ENCODE measurements at places on chromosomes 3 and 15.

DNA sequence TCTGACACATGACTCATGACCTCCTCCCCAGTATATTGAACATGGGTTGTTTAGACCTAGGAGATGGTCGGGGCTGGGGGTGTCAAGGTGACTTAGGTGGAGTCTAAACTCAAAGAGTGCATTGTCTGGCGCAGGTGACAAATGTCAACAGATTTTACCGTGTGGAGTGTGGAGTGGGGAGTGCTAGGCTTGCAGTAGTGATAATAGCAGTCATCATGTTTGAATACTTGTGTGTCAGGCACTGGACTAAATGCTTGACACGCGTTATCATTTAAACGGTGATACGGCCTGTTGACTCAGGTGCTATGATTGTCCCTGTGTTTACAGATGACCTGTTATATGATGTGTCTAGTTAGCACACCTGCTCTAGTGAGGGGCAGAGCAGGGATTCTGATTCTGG, 30.8 kb downstream of the MUC20 start:
- ATAC-seq, result no peak

- no peak for ATAC-seq
Observed at GRCh38 chr15:85094685-85095084, 113.0 kb downstream of the PDE8A start.

- no peak for ATAC-seq
Observed at GRCh38 chr15:83592370-83593040, 61.4 kb upstream of the ADAMTSL3 start.

- peak; percentile 72 for ATAC-seq
Observed at GRCh38 chr3:112629425-112629824, 11.5 kb downstream of the CCDC80 start.

GRCh38 chr3:72255791-72256559, 471.0 kb upstream of the PROK2 start:
- peak; percentile 52 for ATAC-seq

GRCh38 chr15:81562986-81563385, 189.0 kb upstream of the TMC3 start:
- ATAC-seq, result no peak

DNA sequence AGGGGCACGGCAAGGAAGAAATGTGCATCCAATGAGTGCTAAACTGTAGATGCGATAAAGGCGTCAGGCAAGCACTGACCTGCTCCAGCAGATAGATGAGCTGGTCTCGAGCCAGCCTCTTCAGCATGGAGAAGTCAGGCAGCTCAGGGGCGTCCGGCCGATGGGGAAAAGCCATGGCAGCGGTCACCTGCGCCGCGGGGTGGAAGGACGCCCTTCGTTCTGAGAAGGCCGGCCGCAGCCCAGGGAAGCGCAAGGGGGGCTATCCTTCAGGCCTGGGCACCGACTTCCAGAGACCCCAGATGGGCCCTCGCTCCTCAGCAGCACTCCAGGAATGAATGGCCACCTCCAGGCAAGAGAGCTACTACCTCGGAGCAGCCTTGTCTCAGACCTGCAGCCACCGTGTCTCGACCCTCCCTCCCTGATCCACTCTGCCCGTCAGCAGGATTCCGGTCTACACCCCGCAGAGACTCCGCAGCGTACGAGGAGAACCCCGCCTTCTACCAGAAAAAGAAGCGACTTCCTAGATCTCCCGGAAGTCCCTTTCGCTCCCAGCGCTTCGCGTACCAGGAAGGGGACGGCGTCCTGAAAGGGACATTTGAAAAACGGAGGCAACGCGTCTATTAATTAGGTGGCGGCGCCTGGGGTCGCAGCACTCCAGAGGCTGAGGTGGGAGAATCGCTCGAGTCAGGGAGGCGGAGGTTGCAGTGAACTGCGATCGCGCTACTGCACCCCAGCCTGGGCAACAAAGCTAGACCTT, at the start of gene VPS33B:
Gene VPS33B (minus strand): TSS at position 520 of the 757 bp plus-strand sequence. CDS start 345 bp downstream, at position 175.
- peak; percentile 79 for ATAC-seq

DNA sequence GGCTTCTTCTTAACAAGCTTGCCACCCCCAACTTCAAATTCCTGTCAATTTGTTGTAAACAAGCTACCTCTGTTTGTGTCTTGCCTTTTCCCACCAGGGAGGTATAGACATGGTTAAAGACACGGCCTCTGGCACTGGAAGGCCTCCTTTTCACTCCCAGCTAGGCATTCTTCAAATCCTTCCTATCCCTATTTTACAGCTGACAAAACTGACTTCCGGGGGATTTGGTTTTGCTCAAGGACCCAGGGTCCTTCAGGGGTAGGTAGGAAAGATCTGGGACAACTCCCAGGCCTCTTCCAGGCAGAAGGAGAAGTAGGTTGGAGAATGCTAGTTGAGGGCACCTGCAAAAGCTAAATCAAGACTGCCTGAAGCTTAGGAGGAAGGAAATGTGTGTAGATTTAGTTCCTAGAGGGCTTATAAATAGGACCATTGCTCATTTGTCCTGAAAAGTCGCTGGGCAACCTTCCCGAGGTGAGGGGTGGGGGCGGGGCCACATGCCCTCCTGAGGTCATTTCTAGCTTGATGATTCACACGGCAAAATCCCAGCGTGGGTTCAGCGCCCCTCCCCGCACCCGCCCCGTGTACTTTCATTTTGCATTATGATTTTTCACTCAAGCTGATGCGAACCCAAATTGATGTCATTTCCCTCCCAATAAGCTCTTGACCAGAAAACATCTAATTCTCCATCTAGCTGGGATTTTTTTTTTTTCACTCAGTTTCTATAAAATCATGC, 365.5 kb downstream of the SHQ1 start:
- ATAC-seq, result peak; percentile 53

- no peak for ATAC-seq
Observed at GRCh38 chr3:110629917-110630316, 441.7 kb upstream of the NECTIN3 start.

GRCh38 chr3:98680723-98681122, 82.4 kb upstream of the ST3GAL6 start:
- no peak for ATAC-seq

DNA sequence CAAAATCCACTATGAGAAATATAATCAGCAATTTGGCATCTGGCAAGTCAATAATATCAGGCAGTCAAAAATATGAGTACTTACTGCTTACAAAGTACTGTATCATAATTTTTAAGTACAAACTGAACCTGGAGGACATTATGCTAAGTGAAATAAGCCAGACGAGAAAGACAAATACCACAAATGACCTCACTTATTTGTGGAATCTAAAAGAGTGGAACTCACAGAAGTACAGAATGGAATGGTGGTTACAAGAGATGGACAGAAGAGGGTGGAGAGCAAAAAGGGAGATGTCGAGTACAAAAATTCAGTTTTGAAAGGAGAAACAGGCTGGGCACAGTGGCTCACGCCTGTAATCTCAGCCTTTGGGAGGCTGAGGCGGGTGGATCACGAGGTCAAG, 12.4 kb downstream of the PCYT1A start:
- ATAC-seq, result no peak

DNA sequence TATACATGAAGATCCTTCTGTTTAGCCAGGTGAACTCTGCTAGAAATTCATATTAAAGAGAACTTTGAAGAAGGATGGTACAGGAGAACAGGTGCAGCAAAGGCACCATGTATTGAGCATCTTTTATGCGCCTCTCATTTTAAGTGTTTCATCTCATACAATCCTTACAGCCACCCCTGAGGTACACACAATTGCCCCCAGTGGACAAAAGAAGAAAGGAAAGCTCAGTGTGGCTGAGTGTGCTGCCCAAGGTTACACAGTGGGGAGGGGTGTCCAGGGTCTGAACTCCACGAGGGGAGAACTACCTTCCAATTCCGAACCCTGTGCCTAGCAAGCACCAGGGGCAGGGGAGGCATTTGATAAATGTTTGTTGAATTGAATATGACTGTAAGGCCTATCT, 98.6 kb downstream of the MECOM start:
- no peak for ATAC-seq

DNA sequence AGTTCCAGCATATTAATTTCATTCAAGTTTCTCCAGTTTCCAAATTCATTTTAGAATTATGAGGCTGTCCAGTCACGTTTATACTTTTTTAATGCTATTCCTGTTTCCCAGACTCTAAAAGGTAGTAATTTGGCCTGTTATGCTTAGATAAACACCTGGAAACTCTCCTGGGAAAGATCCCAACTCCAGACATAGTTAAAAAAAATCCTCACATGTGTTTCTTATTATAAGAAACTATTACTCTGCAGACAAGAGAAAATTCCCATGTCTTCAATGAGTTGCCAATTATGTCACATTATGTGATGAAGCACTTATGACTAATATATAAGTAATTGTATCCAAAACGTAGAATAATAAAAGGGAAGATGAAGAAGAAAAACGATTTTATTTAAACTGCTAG, 137.1 kb upstream of the TMC3 start:
- ATAC-seq, result no peak

GRCh38 chr3:13841141-13841540, 38.7 kb downstream of the WNT7A start:
- no peak for ATAC-seq

GRCh38 chr3:193771011-193771652, 178.1 kb downstream of the OPA1 start:
- ATAC-seq, result no peak

GRCh38 chr15:100940767-100941379, 21.7 kb downstream of the LRRK1 start:
- ATAC-seq, result peak; percentile 93

- ATAC-seq, result peak; percentile 97
Observed at GRCh38 chr3:192892981-192893700, 24.5 kb downstream of the MB21D2 start.

DNA sequence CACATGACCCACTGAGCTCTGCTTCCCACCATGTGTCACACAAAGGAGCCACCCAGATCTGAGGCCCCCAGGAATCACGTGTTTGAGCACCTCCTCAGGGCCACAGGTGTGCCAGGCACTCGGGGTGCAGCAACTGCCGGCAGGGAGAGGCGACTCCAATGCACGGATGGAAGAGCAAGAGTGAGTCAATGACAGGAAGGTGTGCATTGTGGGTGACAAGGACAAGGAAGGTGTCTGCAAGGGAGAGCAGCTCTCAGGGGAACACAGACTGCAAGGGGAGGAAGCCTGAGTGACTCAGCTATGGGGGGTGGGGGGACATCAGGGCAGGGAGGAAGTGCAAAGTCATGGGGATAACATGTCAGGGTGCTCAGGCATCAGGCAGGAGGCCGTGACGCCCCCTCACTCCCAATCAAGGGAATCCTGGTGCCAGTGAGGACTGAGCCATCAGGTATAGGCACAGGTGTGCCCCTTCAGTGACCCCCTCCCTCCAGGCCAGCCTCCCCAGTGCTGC, 67.4 kb downstream of the NUP210 start:
- ATAC-seq, result peak; percentile 58

DNA sequence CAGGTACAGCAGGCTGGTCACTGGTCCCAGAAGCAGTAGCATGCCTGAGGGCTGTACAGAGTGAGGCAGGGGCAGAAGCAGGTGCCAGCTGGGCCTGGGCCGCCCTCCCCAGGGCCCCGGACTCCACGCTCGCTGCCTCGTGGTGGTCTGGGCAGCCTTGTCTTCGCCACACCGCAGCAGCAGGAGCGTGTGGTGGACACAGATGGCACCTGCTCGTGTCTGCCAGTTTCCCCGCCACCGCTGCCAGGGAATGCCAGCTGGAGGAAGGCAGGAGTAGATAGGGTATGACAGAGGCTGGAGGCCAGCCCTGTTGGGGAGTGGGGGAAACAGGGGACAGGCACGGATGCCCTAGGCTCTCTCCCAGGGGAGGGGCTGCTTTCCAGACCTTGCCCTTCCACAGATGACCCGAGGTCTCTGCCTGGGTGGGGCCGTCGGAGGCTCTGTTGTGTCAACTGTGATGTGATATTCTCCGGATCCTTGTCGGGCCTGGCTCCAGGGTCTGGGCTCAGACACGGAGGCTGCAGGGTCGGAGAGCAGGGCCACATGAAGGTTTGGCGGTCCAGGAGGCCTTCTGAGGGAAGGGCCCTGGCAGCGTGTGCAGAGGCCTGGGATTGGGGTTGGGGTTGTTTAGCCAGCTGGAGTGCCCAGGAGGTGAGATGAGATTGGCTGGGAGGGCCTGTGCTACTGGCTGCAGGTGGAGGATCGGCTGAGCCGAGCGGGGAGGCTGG, 33.6 kb downstream of the GOLGA6L10 start:
- no peak for ATAC-seq

GRCh38 chr15:93800805-93801204, 430.6 kb upstream of the MCTP2 start:
- ATAC-seq, result no peak

DNA sequence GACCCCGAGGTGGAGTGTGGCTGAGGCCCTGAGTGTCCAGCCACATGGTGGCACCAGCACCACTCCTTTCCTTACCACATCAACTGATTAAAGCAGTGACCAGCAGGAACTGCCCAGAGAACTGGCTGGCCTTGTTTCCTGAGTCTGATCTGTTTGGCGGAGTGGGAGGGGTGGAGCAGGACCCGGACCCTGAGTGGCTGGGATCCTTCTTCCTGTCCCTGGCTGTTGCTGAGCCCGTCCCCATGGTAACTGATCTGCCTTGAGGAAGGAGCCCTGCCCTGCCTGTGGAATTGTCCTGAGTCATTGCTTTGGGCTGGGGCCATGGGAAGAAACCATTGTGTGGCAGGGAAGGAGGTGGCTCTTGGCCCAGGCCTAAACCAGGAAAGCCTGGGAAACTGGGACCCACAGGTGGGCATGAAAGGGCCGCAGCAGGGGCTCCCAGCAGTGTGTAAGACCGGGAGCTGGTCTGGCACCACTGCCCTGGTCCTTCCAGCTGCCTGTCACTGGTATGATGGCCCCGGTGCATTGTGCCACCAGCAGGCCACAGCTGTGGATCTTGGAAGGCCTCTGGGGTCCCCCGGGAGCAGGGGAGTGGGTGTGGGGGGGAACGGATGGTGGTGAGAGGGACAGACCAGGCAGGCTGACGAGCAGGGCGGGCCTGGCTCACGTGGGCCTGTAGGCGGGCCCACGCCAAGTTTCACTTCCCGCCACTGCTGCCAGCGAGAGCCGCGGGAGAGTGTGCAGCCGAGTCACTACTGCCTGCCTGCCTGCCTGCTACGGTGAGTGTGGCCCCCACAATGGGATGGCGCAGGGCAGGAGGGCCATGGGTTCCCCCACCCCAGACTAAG, 19.2 kb downstream of the ATRIP start:
- peak; percentile 98 for ATAC-seq

DNA sequence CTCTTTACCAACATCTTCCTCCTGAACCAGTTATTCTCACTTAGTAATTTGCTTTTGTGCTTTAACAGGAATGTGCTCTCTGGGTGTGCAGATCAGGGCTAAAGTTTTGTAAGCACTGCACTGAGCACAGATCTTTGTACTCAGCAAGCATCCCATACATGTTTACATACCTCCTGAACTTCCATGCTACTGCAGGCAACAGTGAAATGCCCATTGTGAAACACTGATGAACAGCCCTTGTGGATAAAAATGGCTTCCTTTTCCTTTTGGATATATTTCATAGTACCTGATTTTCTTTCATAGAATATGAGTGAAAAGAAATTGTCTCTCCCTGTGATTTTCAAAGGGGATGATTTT, 855.9 kb downstream of the MCTP2 start:
- no peak for ATAC-seq

- no peak for ATAC-seq
Observed at GRCh38 chr3:146575636-146576035, 29.5 kb downstream of the PLSCR5 start.

GRCh38 chr3:51712038-51712420, 5.2 kb downstream of the GRM2 start:
- ATAC-seq, result no peak

- no peak for ATAC-seq
Observed at GRCh38 chr3:171192176-171192854, 165.8 kb upstream of the SLC2A2 start.

- no peak for ATAC-seq
Observed at GRCh38 chr3:30952786-30953185, 58.3 kb upstream of the GADL1 start.

GRCh38 chr3:28206479-28206878, 34.9 kb upstream of the CMC1 start:
- ATAC-seq, result no peak

- ATAC-seq, result no peak
Observed at GRCh38 chr3:27615555-27615954, 106.6 kb downstream of the EOMES start.

All from stimulated activated memory B cell treated with anti-CD40 and anti-IgM and Interleukin-4, amounts not matched to agents 10 μg/mL and 1 μg/mL and 100 μg/mL, for 72 hours (primary cell).